ENCODE measurements at places on chromosomes 4 and X.

GRCh38 chr4:30537456-30537855, 182.7 kb upstream of the PCDH7 start:
- DNase-seq, result no peak

- DNase-seq, result no peak
Measured at GRCh38 chr4:164012396-164013027, 518.0 kb downstream of the TMA16 start.

DNA sequence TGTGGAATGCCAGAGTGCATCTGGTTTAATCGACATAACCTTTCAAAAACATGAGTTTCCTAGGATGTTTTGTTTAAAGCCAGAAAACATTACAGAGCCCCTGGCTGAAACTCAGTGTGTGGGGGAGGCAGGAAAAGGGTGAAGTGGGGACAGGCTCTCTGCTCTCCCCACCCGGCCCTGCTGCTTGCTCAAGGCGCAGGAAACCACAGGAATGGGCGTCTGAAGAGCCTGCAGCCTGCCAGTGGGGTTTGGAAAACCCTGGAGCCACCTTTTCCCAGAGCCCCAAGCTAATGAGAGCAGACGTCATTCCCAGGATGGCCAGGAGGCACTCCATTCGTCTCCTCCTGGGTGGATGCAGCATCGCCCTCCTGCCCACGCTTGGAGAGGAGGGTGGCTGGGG, 240.6 kb downstream of the AFAP1 start:
- DNase-seq, result no peak

DNA sequence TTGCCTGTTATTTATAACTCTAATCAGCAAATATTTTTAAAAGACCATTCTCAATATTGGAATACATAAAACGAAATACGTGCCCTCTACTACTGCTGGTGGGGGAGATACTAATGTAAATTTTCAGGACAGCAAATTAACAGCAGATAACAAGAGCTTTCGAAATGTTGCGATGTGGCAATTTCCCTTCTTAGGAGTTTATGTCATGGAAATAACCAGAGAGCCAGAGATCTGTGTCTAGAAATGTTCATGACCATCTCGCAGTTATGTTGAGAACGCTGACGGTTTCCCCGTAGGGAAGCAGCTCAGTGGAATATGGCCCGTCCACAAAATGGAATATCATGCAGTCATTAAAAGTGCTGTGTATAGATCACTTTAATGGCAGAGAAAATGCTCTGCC, 238.4 kb upstream of the PSAPL1 start:
- no peak for DNase-seq

DNA sequence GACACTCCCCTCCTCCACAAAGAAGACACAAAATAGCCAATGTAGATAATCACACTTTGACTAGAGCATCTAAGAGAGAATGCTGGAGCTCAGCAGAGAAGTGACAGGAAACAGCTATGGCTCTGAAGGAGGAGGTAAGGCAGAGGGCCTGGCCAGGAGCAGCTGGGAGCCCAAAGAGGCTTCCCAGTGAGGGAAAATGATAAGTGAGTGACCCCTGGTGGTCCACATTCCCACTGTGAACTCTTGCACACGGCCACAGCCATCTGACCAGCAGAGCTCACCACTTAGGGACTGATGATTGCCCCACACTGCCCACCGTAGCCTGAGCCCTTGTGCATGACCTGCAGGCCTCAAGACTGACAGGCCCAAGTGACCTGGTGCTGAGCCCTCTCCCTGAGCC, 162.7 kb upstream of the GALNTL6 start:
- DNase-seq, result no peak

GRCh38 chrX:103098488-103098887, 5.5 kb upstream of the NXF3 start:
- no peak for DNase-seq

DNA sequence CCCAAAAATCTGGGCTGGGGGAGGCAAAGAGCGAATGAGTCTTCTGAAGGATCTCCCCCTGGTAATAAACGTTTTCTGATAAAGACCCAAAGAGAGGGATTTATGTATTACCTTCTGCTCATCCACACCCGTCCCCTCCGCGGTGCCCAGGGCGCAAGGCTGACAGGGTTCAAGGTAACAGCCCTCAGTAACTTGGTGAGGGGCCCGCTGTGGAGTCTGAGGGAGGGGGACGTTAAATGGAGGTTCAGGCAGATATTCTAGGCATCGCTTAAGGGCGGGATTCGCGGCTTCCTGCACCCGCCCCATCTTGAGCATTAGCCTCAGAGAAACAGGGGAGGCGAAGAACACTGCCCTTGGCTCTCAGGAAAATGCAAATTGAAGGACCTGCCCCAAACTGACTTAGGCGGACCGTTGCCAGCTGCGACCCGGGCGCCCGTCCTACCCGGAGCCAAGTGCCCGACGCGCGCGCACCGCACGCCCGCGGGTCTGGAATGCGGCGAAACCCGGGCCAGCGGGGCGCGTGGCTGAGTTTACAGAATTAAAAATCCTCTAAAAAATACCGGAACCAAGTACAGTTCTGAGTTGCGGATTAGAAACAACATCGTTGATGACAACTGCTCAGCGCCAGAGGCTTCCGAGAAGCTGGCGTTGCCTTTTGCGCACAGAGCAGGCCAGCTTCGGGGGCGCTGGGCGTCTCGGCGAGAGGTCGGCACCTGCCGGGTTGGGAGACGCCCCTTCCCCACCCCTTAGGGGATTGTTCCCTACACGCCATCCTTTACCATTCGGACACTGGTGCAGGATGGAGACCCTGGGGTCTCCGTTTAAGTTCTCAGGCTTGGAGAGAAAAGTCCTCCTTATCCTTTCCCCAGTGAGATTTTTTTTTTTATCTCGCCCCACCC, 2.8 kb downstream of the HELT start:
- DNase-seq, result no peak

GRCh38 chr4:69750346-69750745, 10.1 kb downstream of the SULT1B1 start:
- no peak for DNase-seq

- DNase-seq, result no peak
Measured at GRCh38 chr4:3765271-3766035, 732 bp upstream of the ADRA2C start.

GRCh38 chrX:16119353-16120220, 3.8 kb upstream of the GRPR start:
- no peak for DNase-seq

- DNase-seq, result no peak
Measured at GRCh38 chrX:46599051-46599560, 25.5 kb downstream of the CHST7 start.

- no peak for DNase-seq
Measured at GRCh38 chr4:56086561-56086960, 137.8 kb downstream of the CEP135 start.

- no peak for DNase-seq
Measured at GRCh38 chr4:88610771-88611170, 18.5 kb downstream of the HERC3 start.

- no peak for DNase-seq
Measured at GRCh38 chrX:120791013-120791643, 84.5 kb downstream of the CT47B1 start.

DNA sequence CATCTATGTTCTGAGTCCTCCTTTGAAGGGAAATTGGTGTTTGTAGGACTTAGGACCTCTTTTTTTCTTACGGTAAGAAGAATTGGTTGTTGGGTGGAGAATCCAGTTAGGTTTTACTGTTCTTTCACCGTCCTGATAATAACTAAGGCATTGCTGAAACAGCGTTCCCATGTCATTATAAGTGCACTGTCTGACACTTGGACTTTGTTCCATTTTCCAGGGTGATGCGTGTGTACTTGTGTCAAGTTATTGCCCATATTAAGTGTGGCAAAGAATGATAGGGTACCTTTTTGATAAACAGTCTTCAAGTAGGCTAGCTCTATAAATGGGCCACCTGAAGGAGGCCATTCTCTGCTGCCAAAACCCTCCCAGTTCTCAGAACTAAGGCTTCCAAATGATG, 119.7 kb downstream of the AASDH start:
- DNase-seq, result no peak

GRCh38 chr4:28639747-28640146, 1779.1 kb downstream of the STIM2 start:
- no peak for DNase-seq

DNA sequence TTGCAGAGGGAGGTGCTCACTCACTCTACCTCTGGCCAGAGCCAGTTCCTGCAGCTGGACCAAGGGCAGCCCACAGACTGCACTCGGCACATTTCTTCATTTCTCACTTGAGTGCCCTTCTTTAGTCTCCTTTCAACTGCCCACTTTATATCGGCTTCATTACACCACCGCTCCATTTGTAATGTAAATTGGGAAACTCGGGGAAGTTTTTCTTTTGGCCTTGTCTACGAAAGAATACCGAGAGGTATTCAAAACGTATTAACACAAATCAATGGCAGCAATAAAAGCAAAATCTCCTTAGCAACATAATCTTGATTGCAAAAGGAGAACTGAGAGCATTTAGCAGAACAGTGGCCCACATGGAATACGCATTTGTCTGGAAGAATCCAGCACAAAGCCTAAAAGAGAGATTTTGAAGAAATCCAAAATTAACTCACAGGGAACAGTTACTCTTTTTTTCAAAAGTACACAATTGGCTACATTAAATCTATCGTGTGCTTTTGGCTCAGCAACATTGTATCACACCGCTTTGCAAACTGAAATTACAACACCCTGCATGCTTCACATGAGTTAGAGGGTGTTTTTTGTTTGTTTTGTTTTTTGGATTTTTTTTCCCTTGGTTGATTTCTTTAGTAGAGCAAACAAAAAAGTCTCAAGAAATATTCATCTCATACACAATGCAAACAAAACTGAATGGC, 62.6 kb downstream of the CHIC2 start:
- DNase-seq, result no peak

GRCh38 chr4:54276641-54277430, 47.7 kb downstream of the PDGFRA start:
- DNase-seq, result no peak

GRCh38 chr4:15938182-15938581, 358 bp downstream of the FGFBP1 start:
- DNase-seq, result no peak

DNA sequence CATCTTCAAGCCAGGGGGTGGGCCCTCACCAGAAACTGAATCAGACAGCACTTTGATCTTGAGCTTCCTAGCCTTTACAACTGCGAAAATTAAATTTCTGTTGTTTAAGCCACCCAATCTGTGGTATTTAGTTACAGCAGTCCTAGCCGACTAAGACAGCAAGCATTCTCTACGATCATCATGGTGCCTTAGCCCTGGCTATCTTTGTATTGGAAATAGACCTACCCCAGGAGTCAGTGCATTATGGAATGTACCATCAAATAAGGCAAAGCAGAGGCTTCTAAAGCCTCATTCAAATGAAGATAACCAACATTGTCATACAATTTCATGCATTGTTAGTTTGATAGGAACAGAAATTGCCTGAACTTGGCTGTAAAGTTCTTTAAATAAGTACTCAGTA, 75.0 kb downstream of the PARM1 start:
- DNase-seq, result no peak

DNA sequence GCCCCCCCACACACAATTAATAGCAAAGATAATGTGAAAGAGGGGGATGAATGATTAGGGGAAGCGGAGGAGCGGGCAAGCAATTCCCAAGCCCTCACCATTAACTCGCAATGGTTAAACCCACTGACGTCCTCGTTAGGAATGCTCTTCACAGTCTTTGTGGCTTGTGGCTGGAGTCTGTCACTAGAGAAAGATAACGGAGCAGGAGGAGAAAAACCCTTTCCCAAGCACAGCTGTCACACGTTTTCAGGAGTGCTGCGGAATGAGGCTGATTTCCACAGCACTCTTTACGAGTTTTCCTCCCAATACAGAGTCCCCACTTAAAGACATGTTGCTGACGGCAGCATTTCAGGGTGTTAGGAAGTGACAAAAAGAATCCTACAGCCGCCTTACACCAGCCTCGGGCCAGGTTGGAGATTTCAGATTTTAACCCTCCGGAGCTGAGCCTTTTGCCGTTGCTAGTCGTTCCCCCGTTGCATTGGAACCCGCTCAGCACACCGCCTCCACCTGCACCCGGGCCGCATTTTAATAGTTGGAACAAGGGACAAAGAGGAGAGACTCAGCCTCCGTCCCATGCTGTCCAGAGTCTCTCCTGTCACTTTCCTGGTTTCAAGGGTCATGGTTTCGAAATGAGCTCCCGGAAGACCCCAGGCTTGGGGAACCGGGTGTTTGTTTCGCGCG, 92.2 kb downstream of the GEMIN8 start:
- DNase-seq, result no peak

GRCh38 chr4:141132709-141133145, 542 bp downstream of the RNF150 start:
- DNase-seq, result no peak

- peak; percentile 64 for DNase-seq
Measured at GRCh38 chr4:1748465-1748995, 27.2 kb downstream of the TACC3 start.

- no peak for DNase-seq
Measured at GRCh38 chrX:16210061-16210460, 42.8 kb downstream of the MAGEB17 start.

DNA sequence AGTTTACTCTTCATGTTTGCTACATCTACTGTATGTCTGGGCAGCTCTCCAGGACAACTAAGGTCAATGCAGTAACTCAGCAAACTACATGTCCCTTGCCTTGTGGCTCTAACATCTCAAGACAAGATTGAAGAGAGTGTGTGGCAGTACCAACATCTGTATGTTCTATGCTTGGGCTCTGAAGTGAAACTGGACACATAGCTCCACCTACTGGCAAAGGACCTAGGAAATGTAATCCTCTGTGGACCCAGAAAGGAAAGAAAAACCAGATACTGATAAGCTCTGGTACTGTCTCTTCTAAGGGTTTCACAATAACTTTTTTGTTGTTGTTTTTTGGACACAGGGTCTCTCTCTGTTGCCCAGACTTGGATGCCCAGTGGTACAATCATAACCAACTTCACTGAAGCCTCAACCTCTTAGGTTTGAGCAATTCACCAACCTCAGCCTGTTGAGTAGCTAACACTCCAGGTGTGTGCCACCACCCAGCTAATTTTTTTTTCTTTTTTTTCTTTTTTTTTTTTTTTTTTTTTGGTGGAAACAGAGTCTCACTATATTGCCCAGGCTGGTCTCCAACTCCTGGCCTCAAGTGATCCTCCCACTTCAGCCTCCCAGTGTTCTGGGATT, 64.1 kb downstream of the QDPR start:
- peak; percentile 7 for DNase-seq

DNA sequence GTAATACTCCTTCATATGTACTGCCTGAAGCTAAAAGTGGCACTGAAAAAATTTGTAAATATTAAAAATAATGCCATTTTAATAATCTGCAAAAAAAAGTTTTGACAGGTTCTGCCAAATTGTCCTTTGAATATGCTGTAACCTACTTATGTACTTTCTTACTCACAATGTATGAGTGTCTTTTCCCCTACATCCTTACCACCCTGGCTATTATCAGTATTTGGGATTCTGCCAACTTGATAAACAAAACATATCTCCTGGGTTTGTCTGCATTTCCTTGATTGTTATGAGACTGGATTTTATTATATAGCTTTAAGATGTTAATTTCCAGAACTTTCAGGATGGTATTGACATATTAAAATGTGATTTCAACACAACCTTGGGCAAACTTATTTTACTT, 187.9 kb downstream of the CHM start:
- DNase-seq, result no peak

- DNase-seq, result no peak
Measured at GRCh38 chr4:81304871-81305270, 89.8 kb upstream of the PRKG2 start.

Data from CD4-positive, alpha-beta T cell treated with Interferon gamma for 1 hour (primary cell).